Endothelial cell of umbilical vein (primary cell): ENCODE measurements at places on chromosomes 11 and 22. TPM values are rescaled to one million over a fixed set of nuclear protein-coding genes. Genes with fewer than 3 reads are reported as not detected.

The CDKN1C gene
- total RNA-seq: 5.2 and 9.0 TPM in 2 replicates

The OR52I2 gene
- not detected in 2 replicates for total RNA-seq

The APOA5 gene
- not detected in 2 replicates for total RNA-seq

The OR52H1 gene
- not detected in 2 replicates for total RNA-seq

The EIF3D gene
- total RNA-seq: 192 and 201 TPM in 2 replicates

The ADAMTS15 gene
- total RNA-seq: not detected in 2 replicates

The HIRA gene
- 27.7 and 30.9 TPM in 2 replicates for total RNA-seq

The CALCA gene
- not detected in 2 replicates for total RNA-seq

The GCAT gene
- 19.7 and 19.9 TPM in 2 replicates for total RNA-seq

The GGT5 gene
- total RNA-seq: 35.1 and 45.9 TPM in 2 replicates

The TMEM126B gene
- total RNA-seq: 49.4 and 51.2 TPM in 2 replicates

The PDGFD gene
- total RNA-seq: 13.1 and 14.1 TPM in 2 replicates

The ZNF214 gene
- 1.7 and 2.5 TPM in 2 replicates for total RNA-seq

The PVALB gene
- not detected in 2 replicates for total RNA-seq

The GAL gene
- 6.1 and 9.8 TPM in 2 replicates for total RNA-seq

The RTN4RL2 gene
- total RNA-seq: 0.83 and 1.3 TPM in 2 replicates
